ENCODE measurements at places on chromosomes 1 and 21. TPM values are rescaled to one million over a fixed set of nuclear protein-coding genes. Genes with fewer than 3 reads are reported as not detected.
A peak's percentile ranks its signal among the peaks of the same experiment; 100 is the strongest.

DNA sequence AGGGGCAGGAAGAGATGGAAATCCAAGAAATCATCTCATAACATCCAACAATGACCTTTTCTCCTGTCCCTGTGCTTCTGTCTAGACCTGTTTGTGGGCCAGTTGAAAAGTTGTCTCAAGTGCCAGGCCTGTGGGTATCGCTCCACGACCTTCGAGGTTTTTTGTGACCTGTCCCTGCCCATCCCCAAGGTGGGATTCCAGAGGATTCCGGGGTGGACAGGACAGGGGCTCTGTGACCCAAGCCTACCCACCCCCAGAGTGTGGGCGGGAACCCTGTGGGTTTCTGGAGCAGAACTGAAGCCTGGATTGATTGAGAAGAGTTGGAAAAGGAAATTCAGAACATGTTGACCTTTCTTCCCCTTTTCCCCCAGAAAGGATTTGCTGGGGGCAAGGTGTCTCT, 2.4 kb upstream of the PPOX start:
- DNase-seq = no peak

GRCh38 chr1:201461645-201462441, 7.1 kb downstream of the PHLDA3 start:
- DNase-seq = no peak

GRCh38 chr1:229258757-229259060, 12.2 kb upstream of the RAB4A start:
- DNase-seq = no peak

- DNase-seq = no peak
Measured at GRCh38 chr1:182268669-182269068, 122.9 kb downstream of the GLUL start.

GRCh38 chr1:42035830-42036604, 117.2 kb upstream of the GUCA2B start:
- peak; percentile 99 for DNase-seq

DNA sequence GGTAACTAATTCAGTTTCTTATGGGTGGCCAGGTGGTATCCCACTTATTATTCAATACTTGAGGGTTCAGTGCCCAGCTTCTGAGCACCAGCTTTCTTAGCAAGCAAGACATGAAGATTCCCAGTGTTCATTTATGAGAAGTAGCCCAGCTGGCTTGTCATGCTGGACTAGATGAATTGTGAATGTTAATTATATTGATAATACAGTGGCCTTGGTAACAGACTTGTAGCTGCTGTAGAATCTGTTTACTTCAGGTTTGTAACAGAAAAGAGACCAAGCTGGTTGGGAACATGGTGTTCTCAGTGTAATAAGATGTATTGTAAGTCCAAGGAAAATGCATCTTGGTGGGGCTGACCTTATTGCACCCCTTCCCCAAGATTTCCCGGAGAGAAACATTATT, 10.1 kb downstream of the AHCYL1 start:
- DNase-seq = no peak

- no peak for DNase-seq
Measured at GRCh38 chr1:61282387-61282786, 200.0 kb downstream of the NFIA start.

GRCh38 chr1:221565711-221566110, 176.2 kb downstream of the DUSP10 start:
- no peak for DNase-seq

DNA sequence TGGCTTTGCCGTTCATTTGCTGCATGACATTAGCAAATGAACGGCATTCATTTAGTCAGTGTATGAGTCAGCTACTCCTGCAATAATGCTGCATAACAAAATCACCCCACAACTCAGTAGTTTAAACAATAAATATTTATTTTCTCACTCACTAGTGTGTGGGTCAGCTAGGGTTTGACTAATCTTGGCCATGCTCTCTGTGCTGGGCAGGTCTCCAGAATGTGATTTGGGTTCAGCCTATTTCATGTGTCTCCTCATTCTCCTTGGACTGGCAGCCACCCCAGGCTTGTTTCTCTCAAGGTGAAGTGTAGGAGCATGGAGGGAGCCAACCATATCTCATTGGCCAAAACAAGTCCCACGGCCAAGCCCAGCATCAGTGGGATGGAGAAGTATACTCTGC, 104.3 kb downstream of the LACTBL1 start:
- no peak for DNase-seq

DNA sequence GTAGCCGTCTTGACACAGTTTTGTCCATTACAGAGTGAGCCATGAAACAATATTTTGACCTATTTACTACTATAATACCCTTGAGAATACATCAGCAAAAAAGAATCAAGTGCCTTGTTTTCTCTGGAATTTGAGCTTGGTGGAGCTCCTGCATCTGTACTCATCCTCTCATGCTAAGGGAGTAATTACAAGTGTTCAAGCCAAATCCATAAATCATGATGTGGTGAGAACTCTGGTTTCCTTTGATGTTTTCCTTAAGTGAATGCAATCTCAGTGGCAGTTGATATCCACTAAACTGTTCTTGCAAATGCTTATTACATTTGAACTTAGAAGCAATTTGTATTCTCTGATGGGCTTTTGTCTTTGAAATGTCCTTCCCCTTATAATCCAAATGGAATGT, 824.6 kb upstream of the TMPRSS15 start:
- DNase-seq = no peak

DNA sequence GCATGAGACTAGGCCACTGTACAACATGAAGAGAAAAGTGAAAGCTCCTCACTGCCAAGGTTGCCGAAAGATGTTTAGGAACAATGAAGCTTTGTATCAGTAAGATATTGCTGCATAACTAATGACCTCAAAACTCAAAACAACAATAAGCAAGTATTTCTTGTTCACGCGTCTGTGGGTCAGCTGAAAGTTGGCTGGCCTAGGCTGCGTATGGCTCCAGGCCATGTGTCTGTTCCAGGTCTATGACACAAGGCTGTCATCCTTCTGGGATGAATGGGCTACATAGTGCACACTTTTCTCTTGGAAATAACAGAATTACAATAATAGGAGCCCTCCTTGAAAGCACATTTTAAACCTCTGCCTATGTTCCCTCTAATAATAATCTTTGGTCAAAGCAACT, 515.9 kb downstream of the PLPP3 start:
- no peak for DNase-seq

- DNase-seq = no peak
Measured at GRCh38 chr1:183840140-183840539, 35.2 kb downstream of the RGL1 start.

The CD1E gene
- total RNA-seq = not detected

The TIAM1 gene
- 30.7 TPM for total RNA-seq

The LRRC38 gene
- 0.63 TPM for total RNA-seq

The LRRIQ3 gene
- 0.65 TPM for total RNA-seq

The CFH gene
- total RNA-seq = not detected

The MTARC1 gene
- 42.4 TPM for total RNA-seq

The AMY1C gene
- total RNA-seq = not detected

All from H1 (cell line).